ENCODE measurements at places on chromosomes 7 and 10.

DNA sequence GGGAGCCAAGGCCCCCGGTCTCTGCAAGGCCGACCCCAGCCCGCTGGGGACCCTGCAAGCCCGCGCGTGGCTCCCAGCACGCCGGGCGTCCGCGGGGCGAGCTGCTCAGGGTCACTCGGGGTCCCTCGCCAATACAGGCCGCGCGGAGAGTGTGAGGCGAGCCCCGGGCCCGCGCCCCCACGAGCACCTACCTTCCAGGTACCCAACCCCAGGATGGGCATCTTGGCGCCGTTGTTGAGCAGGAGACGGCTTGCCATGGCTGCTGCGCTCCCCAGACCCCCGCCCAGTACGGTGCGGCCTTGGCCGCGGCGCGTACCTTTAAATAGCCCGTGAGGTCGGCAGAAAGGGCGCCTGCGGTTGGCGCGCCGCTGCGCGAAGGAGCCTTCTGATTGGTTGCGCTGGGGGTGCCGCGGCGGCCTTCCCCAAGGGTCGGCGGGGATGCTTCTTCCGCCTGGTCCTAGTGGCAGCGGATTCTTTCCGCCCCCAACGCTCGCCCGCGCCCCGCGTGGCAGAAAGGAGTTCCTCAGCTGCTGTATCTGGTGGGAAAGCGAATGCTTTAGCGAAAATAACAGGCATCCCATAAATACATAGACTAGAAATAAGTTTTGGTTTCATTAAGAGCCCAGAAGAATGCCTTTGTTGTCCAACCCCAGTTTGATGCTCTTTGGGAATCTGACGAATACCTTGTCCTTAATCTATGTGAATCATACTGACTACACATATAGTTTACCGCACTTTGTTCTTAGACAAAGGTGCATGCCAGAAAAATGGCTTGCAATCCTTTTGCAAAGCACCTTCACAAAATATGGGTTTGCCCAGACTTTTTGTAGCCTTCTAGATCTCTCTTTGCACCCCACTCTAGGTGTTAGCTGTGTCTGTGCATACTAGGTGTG is at the start of gene AKR1B1:
AKR1B1 (minus strand) TSS at position 295 of the 893 bp plus-strand sequence; CDS start at position 257, 38 bp downstream.
- H3K4me3 ChIP-seq = peak within 1 kb of the TSS; percentile 77
- H3K4me1 ChIP-seq = peaks cover 28% of the 10 kb centered on the region
- peak; percentile 78 for DNase-seq
- no peaks in the 10 kb centered on the region for H3K27me3 ChIP-seq
- peak within 1 kb of the TSS; percentile 51 for H3K27ac ChIP-seq

DNA sequence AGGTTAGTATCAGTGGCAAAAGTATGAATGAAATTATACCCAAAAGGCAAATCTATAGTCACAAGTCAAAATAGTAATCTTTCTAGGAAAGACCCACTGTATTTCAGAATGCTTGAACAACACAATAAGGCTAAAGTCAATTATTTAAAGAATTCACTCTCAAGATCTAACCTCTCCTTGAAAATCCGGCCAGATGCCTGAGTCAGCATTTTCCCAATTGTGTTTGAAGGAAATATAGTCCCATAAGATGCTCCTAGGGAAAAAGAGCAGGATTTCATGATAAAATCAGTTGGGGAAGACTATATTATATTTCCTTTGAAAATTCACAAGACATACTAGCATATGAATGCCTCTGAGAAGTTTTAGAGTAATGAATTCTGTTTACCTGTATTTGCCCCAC is 1075.0 kb downstream of the GRM8 start:
- H3K36me3 ChIP-seq = no peaks in the 10 kb centered on the region
- no peak overlapping the region for H3K27ac ChIP-seq
- no peaks in the 10 kb centered on the region for H3K27me3 ChIP-seq
- H3K4me1 ChIP-seq = no peaks in the 10 kb centered on the region
- H3K4me3 ChIP-seq = no peak overlapping the region
- DNase-seq = no peak

- H3K4me1 ChIP-seq = peaks cover 3% of the 10 kb centered on the region
- peaks cover 2% of the 10 kb centered on the region for H3K36me3 ChIP-seq
- H3K27ac ChIP-seq = no peak overlapping the region
- peak; percentile 50 for DNase-seq
- H3K27me3 ChIP-seq = no peaks in the 10 kb centered on the region
- H3K4me3 ChIP-seq = no peak overlapping the region
Measured at GRCh38 chr7:133484086-133484485, 231.2 kb downstream of the EXOC4 start.

DNA sequence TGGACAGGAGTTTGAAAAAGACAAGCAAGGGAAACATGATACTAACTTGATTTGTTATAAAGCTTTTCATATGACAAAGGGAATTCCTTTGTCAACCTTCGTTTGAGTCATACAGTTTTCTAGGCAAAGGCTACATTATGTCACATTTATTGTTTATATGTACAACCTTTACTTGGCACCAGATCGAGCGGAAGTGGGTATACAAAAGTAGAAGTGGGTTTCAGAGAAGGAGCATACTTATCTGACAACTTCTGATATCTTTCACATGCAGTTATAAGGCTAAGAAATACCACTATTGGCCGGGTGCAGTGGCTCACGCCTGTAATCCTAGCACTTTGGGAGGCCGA is 11.0 kb downstream of the STMP1 start:
- H3K27me3 ChIP-seq = no peaks in the 10 kb centered on the region
- H3K4me1 ChIP-seq = no peaks in the 10 kb centered on the region
- H3K36me3 ChIP-seq = peaks cover 40% of the 10 kb centered on the region
- no peak overlapping the region for H3K27ac ChIP-seq
- no peak for DNase-seq

- H3K27me3 ChIP-seq = no peaks in the 10 kb centered on the region
- H3K36me3 ChIP-seq = no peaks in the 10 kb centered on the region
- H3K4me1 ChIP-seq = no peaks in the 10 kb centered on the region
- H3K27ac ChIP-seq = no peak overlapping the region
Measured at GRCh38 chr7:21773326-21773725, 172.4 kb downstream of the CDCA7L start.

DNA sequence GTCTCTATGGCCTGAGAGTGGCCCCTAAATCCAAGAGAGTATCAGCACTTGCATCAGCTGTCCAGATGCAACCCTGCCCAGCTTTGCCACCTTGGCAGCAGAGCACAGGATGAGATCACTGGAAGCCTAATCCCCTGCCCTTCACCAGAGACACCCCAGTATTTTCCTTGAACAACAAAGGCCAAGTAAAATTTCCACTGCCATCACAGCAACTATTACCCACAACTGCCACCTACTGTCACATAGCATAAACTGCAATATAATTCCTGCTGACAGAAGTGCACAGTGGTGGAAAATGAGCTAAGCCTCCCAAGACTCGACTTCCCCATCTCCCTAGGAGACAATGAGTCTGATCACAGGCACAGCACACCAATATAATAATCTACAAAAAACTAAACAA is 462.8 kb upstream of the ZWINT start:
- H3K27ac ChIP-seq = no peak overlapping the region
- no peak for DNase-seq
- H3K4me3 ChIP-seq = no peak overlapping the region
- H3K36me3 ChIP-seq = no peaks in the 10 kb centered on the region
- no peaks in the 10 kb centered on the region for H3K27me3 ChIP-seq

GRCh38 chr10:24344695-24345463 is 135.9 kb downstream of the KIAA1217 start:
- no peak for DNase-seq
- no peaks in the 10 kb centered on the region for H3K36me3 ChIP-seq
- no peaks in the 10 kb centered on the region for H3K4me1 ChIP-seq
- H3K27me3 ChIP-seq = no peaks in the 10 kb centered on the region
- H3K27ac ChIP-seq = no peak overlapping the region
- H3K4me3 ChIP-seq = no peak overlapping the region

DNA sequence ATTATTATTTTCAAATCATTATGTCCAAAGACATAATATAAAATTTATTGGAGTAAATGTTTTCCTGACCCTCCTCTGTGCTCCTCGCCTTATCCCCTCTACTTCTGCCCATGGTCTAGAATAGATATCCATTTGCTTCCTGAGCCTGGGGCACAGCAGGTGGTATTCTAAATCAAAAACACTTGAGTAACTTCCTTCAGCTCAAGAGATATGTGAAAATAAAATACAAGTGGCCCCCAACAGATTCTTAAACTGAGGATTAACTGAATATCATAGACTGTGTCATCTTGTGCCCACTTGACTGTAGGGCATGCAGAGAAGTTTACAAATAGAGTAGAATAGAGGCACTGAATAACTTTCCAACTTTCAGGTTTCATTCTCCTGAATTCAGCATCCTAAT is 59.1 kb downstream of the HGF start:
- H3K36me3 ChIP-seq = no peaks in the 10 kb centered on the region
- no peaks in the 10 kb centered on the region for H3K27me3 ChIP-seq
- H3K4me3 ChIP-seq = no peak overlapping the region

GRCh38 chr10:86017841-86018734 is 348.5 kb downstream of the GRID1 start:
- no peak for DNase-seq
- no peak overlapping the region for H3K4me3 ChIP-seq
- H3K4me1 ChIP-seq = peaks cover 5% of the 10 kb centered on the region
- H3K27ac ChIP-seq = no peak overlapping the region
- no peaks in the 10 kb centered on the region for H3K36me3 ChIP-seq

- no peak for DNase-seq
- H3K4me1 ChIP-seq = no peaks in the 10 kb centered on the region
- no peak overlapping the region for H3K27ac ChIP-seq
Measured at GRCh38 chr7:45601816-45602540, 27.8 kb downstream of the ADCY1 start.

DNA sequence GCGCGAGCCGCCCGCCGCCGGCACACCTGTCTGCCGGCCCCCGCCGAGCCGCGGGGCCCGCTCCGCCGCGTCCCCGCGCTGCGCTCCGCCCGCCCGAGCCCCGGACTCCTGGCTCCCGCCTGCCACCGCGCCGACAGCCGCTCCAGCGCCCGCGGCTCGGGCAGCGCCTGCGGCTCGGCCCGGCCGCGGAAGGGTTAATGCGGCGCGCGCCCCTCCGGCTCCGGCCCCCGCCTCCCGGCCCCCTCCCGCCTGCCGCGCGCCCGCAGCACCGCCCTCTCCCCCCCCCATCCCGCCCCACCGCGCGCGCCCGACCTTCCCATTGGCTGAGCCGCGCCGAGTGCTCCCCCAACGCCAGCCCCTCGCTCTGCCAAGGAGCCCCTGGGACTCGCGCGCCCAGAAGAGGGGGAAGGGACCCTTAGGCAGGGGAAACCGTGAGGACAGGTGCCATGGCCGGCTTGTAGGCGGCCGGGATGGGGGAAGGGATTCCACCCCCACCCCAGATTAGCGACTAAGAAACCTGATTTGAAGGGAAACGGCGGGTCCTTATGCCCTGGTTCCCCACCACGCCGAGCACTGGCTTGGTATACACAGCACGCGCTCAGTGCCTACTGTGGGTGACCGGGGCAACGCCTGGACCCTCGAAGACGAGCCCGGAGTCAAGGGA is at the start of gene KCNH2:
KCNH2 (minus strand) TSS at position 196 of the 664 bp plus-strand sequence. CDS start 408 bp downstream, outside the sequence.
- peak within 1 kb of the TSS; percentile 33 for H3K4me3 ChIP-seq
- H3K27me3 ChIP-seq = peaks cover 41% of the 10 kb centered on the region
- peaks cover 59% of the 10 kb centered on the region for H3K4me1 ChIP-seq
- H3K36me3 ChIP-seq = no peaks in the 10 kb centered on the region
- peak; percentile 42 for DNase-seq
- H3K27ac ChIP-seq = no peak within 1 kb of the TSS

- DNase-seq = no peak
- H3K27ac ChIP-seq = no peak overlapping the region
- no peaks in the 10 kb centered on the region for H3K4me1 ChIP-seq
- H3K4me3 ChIP-seq = no peak overlapping the region
- H3K36me3 ChIP-seq = no peaks in the 10 kb centered on the region
Measured at GRCh38 chr10:36332926-36333325, 690.8 kb upstream of the FZD8 start.

- H3K27ac ChIP-seq = no peak overlapping the region
- H3K4me3 ChIP-seq = no peak overlapping the region
- no peaks in the 10 kb centered on the region for H3K4me1 ChIP-seq
- H3K27me3 ChIP-seq = no peaks in the 10 kb centered on the region
- no peaks in the 10 kb centered on the region for H3K36me3 ChIP-seq
- DNase-seq = no peak
Measured at GRCh38 chr10:61564444-61564843, 98.3 kb upstream of the CABCOCO1 start.

DNA sequence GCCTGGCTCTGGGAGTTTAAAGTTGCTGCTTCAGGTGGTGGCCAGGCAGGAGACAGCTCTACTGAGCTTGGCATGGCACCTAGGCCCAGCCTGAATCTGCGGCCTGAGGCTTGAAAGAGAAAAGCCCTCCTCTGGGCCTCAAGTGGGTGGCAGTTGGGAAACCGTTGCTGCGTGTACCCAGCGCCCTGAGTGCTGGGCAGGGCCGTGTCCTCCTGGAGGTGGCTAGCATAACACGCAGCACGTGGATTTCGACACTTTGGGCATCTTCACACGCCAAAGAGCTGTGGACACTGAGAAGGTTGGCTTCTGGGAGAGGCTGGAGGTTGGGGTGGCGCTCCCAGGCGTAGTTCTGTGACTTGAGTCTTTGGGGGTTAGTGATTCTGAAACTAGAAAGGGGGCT is 2.5 kb downstream of the ZNF316 start:
- no peaks in the 10 kb centered on the region for H3K27me3 ChIP-seq
- peaks cover 35% of the 10 kb centered on the region for H3K36me3 ChIP-seq
- peaks cover 35% of the 10 kb centered on the region for H3K4me1 ChIP-seq
- H3K4me3 ChIP-seq = no peak overlapping the region
- no peak overlapping the region for H3K27ac ChIP-seq
- no peak for DNase-seq

DNA sequence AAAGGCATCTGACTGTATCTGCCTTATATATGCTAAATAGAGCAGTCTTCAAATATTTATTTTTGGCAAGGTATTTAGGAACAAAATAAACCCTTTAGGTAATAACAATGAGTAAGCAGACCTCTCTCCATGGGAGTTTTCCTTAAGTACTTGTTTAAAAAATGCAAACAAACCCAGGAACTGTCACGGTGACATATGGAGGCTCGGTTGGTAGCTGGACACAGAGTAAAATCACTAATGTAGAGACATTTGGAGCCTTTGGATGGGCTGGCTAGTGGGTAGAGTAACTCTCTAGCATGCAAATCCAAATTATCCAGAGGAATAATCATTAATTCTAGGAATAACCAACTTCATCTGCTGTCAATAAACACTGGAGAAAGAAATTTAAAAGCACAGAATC is 71.6 kb upstream of the LAMB4 start:
- H3K36me3 ChIP-seq = no peaks in the 10 kb centered on the region
- no peak overlapping the region for H3K4me3 ChIP-seq
- DNase-seq = no peak
- H3K4me1 ChIP-seq = no peaks in the 10 kb centered on the region
- no peaks in the 10 kb centered on the region for H3K27me3 ChIP-seq

- no peaks in the 10 kb centered on the region for H3K36me3 ChIP-seq
- H3K27me3 ChIP-seq = no peaks in the 10 kb centered on the region
- peak; percentile 89 for DNase-seq
- no peak within 1 kb of the TSS for H3K27ac ChIP-seq
Measured at GRCh38 chr7:100483722-100484672, at the start of gene NYAP1. NYAP1 (plus strand) TSS chr7:100483927; CDS start chr7:100485312, 1,385 bp downstream.

Data from CD4-positive, alpha-beta T cell (primary cell).